ENCODE measurements at places on chromosomes 12 and 14.
A peak's percentile ranks its signal among the peaks of the same experiment; 100 is the strongest.

GRCh38 chr14:80477388-80478160, 266.3 kb upstream of the DIO2 start:
- no peak for DNase-seq

GRCh38 chr14:33568935-33569579, 381.8 kb downstream of the EGLN3 start:
- DNase-seq: no peak

DNA sequence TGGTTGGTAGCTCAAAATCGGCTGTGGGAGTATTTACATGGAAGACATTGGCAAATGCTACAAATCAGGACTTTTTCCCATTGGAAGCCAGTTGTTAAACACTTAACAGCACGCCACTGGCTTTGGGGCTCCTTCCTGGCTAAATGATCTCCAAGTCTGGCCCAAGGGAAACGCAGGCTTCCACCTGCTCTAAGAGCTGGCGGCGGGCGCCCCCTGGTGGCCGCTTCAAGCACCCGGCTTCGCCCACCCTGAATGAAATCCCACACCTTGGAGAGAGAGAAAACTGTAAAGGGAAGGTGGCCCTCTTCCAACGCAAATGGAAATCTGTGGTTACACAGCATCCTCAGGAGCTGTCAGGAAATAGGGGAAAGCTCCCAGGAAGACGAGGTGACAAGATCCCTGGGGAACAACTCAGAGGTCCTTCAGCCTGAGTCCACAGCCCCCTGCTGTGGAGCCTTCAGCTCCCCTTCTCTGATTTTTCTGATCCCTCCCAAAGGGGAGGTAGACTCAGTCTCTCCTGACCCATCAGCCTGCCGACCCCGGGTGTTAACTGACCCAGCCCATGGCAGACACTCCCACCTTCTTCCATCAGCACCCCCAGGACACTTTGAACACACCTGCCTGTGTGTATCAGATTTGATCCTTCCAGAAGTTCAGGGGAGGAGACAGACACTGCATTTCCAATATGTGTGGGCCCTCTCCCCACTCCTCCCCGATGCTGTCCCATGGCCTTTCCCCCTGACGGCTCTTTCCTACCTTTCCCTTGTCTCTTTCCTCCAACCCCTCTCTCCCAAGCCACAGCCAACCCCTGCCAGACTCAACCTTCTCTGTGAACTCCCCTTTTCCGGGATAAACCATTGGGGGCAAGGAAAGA, 15.4 kb downstream of the SELPLG start:
- peak; percentile 71 for DNase-seq

DNA sequence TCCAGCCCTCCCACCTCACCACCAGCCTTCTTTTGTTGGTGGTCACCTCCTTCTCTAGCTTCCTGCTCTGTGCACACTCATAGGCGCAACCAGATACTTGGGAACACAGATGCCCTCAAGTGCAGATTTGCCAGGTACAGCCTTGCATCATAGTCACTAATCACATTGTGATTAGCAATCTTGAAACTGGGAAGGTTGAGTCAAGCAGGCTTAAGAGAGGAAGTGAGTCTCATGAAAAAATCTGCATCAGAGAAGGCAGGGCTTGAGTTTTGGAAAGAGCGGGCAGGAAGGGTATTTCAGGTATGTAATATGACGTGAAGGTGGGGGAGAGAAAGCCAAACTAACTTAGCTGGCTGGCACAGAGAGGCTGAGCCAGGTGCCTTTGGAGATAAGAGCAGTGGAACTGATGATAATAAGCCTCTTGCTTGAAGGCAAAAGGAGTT, 2.7 kb upstream of the RABGGTA start:
- peak; percentile 60 for DNase-seq

DNA sequence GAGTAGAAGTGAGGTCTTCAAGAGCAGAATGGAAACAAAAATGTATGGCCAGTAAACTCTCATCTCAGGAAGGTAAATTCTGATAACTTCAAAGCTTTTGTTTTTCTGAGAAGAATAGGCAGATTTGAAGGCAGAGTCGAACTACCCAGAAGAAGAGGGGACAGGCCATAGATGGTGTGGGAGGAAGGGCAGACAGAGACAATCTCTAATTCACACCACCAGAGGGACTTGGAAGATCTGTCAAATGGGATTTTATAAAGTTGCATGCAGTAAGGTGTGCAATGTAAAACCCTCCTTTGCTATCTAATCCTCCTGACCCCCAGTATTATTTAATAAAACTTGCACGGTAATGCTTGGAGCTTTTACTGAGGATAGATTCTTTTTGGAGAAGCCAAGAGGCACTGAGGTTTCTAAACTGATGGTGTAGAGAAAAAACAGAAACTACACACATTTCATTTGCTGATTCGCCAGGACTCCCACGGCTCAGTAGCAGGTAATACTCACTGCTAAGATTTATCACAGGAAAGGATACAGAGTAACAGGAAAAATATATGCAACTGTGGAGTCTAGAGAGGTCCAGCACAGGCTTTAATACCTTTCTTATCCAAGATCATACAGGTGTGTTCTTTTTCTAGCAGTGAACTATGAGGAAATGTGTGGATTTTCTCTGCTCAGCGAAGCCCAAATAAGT, 18.3 kb downstream of the SLC38A2 start:
- no peak for DNase-seq

- DNase-seq: no peak
Measured at GRCh38 chr12:56658921-56659320, 13.1 kb upstream of the ATP5F1B start.

- DNase-seq: no peak
Measured at GRCh38 chr12:127008755-127009403, 1258.1 kb upstream of the TMEM132C start.

DNA sequence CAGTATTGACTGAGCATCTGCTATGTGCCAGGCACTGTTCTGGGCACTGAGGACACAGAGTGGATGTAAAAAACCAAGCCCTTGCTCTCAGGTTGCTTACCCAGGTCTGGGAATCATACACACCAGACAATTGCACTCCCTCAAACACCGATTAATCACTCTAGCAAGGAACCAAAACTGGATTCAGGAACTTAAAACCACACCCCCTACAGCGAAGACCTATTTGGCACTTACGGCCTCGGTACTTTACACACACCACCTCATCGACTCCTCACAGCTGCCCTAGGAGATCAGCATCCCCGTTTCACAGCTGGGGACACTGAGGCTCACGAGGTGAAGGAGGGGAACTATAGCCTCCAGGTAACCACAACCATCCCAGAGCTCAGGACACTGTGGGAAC, 1.6 kb downstream of the GLTP start:
- DNase-seq: no peak

- DNase-seq: no peak
Measured at GRCh38 chr14:94690896-94691659, 78.8 kb downstream of the GSC start.

DNA sequence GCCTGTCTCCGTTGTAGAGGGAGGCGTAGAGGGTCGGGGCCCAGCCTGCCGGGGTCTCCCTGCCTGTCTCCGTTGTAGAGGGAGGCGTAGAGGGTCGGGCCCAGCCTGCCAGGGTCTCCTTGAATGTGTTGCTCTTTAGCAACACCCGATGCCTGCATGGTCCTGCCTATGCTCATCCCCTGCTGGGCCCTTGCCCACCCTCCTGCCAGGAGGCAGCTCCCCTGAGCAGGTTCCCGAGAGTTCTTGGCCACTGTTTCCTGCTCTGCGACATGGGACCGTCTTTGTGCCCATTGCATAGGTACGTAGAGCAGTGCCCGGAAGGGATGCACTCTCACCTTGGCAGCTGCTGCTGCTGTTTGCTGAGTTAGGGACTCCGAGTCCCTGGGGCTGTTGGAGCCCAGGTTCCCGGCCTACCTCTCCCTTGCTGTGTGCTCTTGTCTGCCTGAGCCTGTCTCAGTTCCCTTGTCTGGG, 3.3 kb downstream of the KIF26A start:
- DNase-seq: no peak

- no peak for DNase-seq
Measured at GRCh38 chr12:24679126-24679525, 269.8 kb downstream of the BCAT1 start.

DNA sequence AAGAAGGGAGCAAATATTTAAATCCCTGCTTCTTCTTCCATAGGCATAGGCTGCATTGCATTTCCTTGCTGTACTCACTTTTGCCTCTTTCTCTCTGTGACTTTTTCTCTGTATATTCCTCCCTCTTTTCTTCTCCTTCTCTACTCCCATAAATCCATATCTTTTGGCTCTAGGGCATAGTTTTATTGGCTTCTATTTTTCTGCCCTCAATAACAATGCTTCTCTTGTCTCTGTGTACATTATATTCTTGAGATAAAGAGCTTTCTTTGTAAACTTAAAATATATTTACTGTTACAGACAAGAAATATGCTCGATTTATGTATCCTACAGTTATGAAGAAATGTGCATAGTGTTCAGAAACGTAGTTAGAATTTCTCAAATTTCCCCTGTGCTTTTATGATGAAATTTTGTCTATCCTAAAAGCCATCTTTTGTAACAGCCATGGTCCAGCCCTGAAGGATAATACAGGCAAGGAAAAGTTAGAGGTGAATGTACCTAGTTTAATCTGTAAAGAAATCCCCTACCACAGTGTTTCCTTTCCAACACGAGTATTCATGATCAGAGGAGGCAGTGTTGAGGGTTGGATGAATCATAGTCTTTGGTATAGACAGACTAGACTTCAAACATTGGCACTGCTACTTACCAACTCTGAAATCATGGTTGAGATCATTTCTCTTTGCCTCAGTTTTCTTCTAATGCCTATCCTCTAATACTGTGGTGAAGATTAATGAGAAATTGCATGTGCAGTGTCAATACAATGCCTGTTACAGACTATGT, 173.3 kb upstream of the FAR2 start:
- no peak for DNase-seq

DNA sequence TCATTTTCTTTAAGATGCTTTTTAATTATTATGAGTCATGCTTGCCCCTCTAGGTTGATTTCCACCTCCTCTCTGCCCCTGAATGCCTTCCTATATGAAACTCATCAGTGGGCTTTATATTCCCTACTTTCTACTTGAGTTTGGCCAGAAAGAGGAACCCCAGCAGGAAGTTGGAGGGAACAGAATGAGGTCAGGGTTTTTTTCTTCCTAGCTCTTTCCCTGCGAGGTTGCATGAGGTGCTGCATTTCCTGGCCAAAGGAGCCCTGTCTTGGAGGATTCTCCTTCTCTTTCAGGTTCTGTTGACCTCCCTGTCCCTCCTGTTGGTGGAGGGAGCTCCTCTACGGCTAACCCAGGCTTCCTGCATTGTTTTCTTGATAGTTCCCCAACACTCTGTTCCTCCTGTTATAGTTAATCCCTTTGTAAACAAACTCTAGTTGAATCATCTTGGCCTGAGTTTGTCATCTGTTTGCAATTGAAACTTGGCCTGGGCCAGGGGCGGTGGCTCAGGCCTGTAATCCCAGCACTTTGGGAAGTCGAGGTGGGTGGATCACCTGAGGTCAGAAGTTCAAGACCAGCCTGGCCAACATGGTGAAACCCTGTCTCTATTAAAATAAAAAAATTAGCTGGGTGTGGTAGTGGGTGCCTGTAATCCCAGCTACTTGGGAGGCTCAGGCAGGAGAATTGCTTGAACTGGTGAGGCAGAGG, 15.3 kb upstream of the SPIC start:
- DNase-seq: no peak

DNA sequence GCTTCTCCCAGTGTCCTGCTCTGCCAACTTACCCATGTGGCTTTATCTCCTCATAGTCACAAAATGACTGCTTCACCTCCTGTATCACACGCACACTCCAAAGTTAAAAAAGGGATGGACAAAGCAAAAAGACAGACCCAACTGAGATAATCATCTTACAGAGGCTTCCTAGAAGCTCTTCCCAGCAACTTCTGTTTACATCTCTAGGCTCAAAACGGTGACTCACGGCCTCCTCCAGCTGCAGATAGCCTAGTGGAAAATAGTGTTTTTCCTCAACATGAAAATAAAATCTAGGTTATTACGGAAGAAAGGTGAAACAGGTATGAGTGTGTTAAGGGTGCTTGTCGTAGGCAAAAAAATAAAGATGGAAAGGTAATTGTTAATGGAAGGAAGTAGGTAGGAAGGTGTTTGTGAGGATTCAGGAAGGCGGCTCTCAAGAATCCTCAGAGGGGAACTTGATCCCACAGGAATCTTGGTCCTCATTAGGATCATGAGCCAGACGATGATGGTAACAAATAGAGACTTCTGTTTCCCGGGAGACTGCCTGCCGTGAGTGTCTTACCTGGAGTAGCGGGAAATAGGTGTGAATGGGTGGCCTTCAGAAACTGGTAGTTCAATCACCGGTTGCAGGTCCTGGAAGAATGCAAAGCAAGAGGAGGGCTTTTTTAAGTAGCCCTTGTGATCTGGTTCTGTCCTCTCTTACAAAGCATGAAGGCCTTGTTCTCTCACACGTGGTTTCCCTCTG, 487.5 kb upstream of the TMEM132C start:
- no peak for DNase-seq

- no peak for DNase-seq
Measured at GRCh38 chr12:95784286-95784685, 6.3 kb downstream of the NTN4 start.

DNA sequence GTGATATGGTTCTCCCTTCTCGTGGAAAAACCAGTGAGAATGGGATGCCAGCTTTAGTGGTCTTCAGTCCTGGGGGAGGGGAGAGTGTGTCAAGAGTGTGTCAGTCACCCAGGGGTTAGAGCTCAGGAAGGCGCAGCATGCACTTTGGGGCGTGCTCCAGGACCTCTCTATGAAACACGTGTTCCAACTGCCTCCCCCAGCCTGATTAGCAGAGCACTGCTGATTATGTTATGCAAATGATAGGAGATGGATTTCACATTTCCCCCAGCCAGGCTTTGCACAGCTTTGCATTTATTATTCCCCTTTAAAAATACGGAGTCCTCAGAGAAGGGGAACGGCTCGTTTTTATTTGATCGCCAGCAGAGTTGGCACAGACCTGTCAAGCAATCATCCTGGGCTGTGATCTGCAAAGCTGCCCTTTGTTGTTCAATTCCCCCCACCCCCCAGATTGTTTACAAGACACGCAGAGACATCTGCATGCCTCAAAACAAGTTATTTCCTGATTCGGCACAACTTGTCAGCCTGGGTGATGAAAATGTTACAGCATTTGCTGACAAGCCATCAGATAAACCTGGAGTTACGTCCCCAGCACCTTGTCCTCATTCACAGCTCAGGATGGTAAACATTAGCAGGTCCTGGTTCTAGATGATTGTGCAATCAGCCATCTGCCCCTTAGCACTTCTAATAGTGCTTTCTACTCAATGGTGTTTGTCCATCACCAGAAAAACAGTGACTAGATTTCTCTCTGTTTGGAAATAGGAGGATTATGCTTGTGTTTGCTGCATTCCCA, 196.5 kb downstream of the NOVA1 start:
- DNase-seq: no peak

DNA sequence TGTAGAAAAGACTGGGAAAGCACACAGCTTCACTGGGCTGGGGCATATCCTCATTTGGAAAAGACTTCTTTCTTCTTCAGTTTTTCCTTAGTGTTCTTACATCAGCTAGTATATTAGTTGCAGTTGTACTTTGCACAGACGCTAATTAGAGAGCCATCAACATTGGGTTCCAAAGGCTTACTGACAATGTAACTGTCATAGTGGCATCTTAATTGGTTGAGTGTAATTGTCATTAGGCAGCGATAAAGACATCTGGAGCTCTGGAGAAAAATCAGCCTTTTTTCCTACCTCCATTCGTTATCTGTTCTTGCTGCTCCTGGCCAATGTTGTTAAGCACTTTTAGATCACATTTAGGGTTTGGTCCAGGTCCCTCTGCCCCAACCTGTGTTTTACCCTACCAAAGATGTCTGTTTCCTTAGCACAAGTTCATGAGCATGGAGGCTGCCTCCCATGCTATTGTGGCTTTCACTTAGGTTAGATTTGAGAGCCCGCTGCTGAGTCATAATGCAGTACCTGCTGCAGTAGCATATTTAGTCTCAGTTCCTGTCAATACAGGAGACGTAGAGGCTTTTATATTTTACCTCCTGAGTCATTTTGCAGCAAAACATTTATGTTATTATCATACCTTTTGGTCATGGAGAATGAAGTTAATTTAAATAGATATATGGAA, 49.2 kb downstream of the FBXW8 start:
- DNase-seq: peak; percentile 43

Measured in GM19239 (cell line).